ENCODE measurements at places on chromosomes 2 and 18. TPM values are rescaled to one million over a fixed set of nuclear protein-coding genes. Genes with fewer than 3 reads are reported as not detected.

Gene IL36A
- total RNA-seq = not detected

Gene CDKL4
- 1.2 TPM for total RNA-seq

Gene IL1F10
- total RNA-seq = not detected

Gene BMPR2
- total RNA-seq = 113 TPM

Gene QPCT
- 12.8 TPM for total RNA-seq

Gene CXCR4
- 52.4 TPM for total RNA-seq

Gene MGAT4A
- total RNA-seq = 42.2 TPM

Gene RAB6D
- total RNA-seq = not detected

Gene IL18RAP
- not detected for total RNA-seq

Gene CNTNAP5
- not detected for total RNA-seq

Gene LRRTM1
- not detected for total RNA-seq

Gene DNAJC5G
- 0.77 TPM for total RNA-seq

Gene KCNF1
- 0.42 TPM for total RNA-seq

Gene TRABD2A
- total RNA-seq = 0.99 TPM

Gene ASB18
- total RNA-seq = not detected

Gene CFC1
- total RNA-seq = not detected

Gene PDK1
- total RNA-seq = 7.7 TPM

Gene PTH2R
- not detected for total RNA-seq

Gene TXNDC2
- not detected for total RNA-seq

Gene GALNT14
- total RNA-seq = 0.40 TPM

Gene ACKR3
- total RNA-seq = 24.0 TPM

Gene RAB6C
- not detected for total RNA-seq

Gene CCNT2
- total RNA-seq = 35.5 TPM

Gene TDRD15
- total RNA-seq = not detected

Gene DSC2
- not detected for total RNA-seq

Gene LIMS2
- 48.3 TPM for total RNA-seq

Gene CREG2
- total RNA-seq = 0.88 TPM

Gene SCLY
- 28.6 TPM for total RNA-seq

Gene KCNS3
- total RNA-seq = 2.4 TPM

Gene FOXI3
- total RNA-seq = not detected

Gene ZBTB7C
- total RNA-seq = not detected

Gene G6PC2
- total RNA-seq = not detected

Gene TUBA4B
- total RNA-seq = not detected

Gene LRRC30
- not detected for total RNA-seq

Gene SERPINB3
- total RNA-seq = not detected

Gene KCNIP3
- 0.21 TPM for total RNA-seq

Gene PDE6D
- total RNA-seq = 23.8 TPM

Gene ABCA12
- total RNA-seq = not detected

Gene TMEM17
- 1.2 TPM for total RNA-seq
